ENCODE measurements at places on chromosomes 6 and 20. TPM values are rescaled to one million over a fixed set of nuclear protein-coding genes. Genes with fewer than 3 reads are reported as not detected.

Gene MMP24
- total RNA-seq = 6.2 TPM

Gene CLVS2
- 59.8 TPM for total RNA-seq

GRCh38 chr6:155271145-155271544 lies 7.3 kb downstream of the CLDN20 start:
- no peak overlapping the region for H3K27ac ChIP-seq
- H3K4me1 ChIP-seq = no peaks in the 10 kb centered on the region
- peaks cover 9% of the 10 kb centered on the region for H3K36me3 ChIP-seq
- H3K4me3 ChIP-seq = no peak overlapping the region
- DNase-seq = no peak
- no peaks in the 10 kb centered on the region for H3K27me3 ChIP-seq

Gene ADGRF4
- total RNA-seq = not detected

Gene DPPA5
- total RNA-seq = not detected

Gene PLCB1
- total RNA-seq = 21.6 TPM

Gene DNMT3B
- total RNA-seq = 1.1 TPM
